Hindlimb muscle (tissue), 1 donor: ENCODE measurements at places on chromosomes 2 and 18.

GRCh38 chr2:23584054-23584745 is 199.2 kb downstream of the KLHL29 start:
- peak; percentile 29 for DNase-seq

- DNase-seq: no peak
Observed at GRCh38 chr2:118227698-118228508, 139.6 kb downstream of the INSIG2 start.

DNA sequence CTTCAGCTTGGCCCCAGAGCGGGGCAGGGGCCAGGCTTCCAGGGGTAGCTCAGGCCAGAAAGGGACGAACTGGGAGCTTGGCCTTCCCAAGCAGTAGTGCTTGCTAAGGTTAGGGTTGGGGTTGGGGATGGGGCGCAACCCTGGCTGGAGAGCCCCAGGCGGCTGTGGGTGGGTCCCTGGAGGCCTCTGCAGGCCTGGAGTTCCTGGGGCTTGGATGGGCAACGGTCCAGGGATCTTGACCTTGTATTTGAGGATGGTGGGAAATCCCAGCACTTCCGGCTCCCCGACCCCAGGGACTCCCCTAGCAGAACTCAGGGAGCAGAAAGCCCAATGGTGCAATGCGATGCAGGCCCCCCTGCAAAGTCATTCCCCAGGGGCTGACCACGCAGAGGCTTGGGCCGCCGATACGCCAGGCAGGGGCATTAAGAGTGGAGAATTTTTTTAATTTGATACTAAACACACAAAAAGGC is 12.6 kb upstream of the MLPH start:
- DNase-seq: peak; percentile 32

DNA sequence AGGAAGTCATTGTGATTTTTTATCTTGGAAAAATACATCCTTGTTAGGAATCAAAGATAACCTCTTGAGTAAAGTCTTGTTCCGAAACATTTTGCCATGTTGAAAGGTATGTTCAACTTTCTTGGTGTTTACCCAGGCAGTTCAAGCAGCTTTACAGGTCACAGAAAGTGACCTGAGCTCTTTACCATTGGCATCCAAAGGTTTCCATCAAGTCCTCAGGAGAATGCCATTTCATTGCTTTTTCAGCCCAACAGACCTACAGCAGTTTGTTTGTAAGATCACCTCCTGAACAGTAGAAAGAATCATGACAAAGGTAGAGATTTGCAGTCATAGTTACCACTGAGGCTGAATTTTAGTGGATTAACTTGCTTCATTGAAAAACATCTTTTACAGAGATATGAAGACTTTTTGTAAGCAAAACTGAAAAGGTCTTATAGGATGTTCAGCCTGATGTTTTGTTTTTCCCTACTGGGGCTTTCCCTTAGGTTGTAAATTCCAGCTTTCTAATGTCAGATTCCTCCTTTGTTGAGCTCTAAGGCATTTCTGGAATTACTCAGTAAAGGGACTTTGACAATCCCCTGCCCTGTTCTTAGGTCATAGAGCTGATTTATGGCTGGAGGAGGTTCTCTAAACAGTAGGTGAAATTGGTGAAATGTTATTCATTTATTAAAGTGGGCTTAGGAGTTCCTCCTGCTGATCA is 236.8 kb upstream of the RBMS1 start:
- no peak for DNase-seq

- no peak for DNase-seq
Observed at GRCh38 chr2:71575966-71576365, 122.6 kb downstream of the DYSF start.

DNA sequence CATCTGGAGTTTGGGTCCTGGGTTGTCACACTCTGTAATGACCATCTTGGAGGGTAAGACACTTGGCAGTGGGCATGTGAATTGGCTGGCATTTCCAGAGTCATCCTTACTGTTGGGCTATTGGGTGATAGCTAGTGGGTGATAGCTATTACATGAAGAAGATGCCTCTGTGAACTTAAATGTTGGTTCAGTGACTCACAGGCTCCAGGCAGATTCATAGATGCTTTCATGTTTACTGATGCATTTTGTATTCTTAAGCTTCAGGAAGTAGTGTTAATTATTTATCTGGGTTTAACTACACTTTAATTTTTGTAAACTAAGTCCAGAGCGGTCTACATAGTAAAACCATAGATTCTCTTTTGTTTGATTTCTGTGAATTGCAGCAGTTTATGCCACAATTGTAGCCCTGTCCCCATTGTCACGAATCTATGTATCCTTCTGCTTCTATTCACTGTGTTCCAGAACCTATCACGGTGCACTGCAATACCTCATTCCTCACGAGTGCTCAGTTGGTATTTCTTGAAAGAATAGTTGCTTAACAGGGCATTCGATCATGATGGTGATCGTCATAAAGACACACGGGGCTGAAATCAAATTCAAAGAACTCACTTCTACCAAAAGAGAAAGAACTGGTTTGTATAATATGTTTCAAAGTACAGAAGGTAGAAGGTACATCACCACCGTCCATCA is 79.7 kb downstream of the GBX2 start:
- no peak for DNase-seq

GRCh38 chr2:158297120-158297519 is 159.4 kb downstream of the CCDC148 start:
- no peak for DNase-seq

GRCh38 chr2:81328968-81329367 is 1024.4 kb upstream of the LRRTM1 start:
- DNase-seq: no peak

DNA sequence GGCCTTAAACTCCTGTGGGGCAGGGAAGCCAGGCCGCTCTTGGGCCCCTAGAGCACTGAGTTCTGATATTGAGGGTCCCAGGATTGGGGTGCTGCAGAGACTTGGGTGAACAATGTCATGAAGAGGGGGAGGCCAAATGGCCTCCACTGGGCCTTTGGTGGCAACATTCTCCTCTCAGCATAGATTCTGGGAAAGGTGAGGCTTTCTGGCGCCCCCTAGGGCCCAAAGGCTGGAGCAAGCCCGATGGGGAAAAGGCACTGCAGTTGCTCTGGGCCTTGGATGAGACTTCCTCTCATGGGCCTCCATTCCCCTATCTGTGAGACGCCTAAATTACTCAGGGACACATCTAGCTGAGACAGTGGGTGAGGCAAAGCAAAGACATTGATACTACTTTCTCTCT is 84.8 kb downstream of the ACAA2 start:
- DNase-seq: no peak

- peak; percentile 13 for DNase-seq
Observed at GRCh38 chr2:37232131-37232933, 874 bp downstream of the NDUFAF7 start.

- DNase-seq: no peak
Observed at GRCh38 chr2:241459520-241459919, 48.9 kb downstream of the STK25 start.

DNA sequence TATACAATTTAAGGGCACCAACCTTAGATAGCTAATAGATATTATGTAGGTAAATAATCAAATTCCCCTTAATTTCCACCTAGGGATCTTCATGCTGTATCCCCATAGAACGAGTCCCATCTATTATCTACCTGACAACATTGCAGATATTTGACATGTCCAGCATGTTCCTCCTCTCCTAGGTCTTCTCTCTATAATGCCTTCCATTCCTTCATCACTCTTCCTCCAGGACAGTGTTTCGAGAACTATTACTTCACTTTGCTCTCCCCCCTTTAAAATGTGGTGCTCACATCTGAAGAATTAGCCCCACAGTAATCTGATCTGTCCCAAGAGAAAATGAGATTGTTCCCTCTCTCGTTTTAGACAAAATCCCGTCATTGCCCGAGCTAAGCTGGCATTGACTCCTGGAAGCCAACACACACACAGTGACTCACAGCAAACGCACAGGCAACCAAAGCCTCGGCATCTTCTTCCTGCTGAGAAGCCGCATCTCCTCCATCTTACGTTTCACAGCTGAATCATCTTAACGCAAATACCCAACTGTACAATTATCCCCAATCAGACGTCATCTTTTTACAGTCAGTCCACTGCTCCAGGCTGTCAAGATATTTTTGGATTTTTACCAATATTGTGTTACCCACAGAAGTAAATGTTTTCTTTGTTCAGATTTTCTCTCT is 162.9 kb upstream of the AGAP1 start:
- no peak for DNase-seq

- DNase-seq: no peak
Observed at GRCh38 chr2:26540961-26541360, 63.0 kb upstream of the OTOF start.

GRCh38 chr2:102485147-102485785 is 12.2 kb downstream of the SLC9A4 start:
- no peak for DNase-seq

GRCh38 chr2:240428245-240428644 is 7.2 kb upstream of the GPC1 start:
- DNase-seq: no peak

- no peak for DNase-seq
Observed at GRCh38 chr2:73253400-73253799, 19.3 kb downstream of the CCT7 start.

DNA sequence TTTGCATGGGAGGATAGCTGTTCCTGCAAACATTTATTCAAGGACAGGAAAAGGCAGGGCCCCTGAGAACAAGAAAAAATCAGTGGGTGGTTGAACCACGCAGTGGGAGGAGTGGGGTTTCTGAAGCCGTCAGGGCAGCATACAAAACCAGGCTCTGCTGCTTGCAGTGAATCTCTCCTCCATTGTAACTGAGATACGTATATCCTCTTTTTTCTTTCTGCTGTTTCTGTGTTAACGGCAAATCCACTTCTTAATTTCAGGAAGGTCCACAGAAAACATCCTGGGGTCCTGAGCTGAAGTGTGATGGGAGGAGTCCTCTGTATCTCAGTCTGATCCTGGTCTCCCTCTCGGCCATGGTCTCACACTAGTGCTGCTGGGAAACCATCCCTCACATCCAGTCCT is 27.2 kb upstream of the KCNF1 start:
- no peak for DNase-seq

GRCh38 chr2:55101466-55101865 is 51.2 kb upstream of the RTN4 start:
- DNase-seq: no peak

- no peak for DNase-seq
Observed at GRCh38 chr18:360676-361075, 92.8 kb upstream of the THOC1 start.
